ENCODE measurements at places on chromosomes 7 and 10.
A peak's percentile ranks its signal among the peaks of the same experiment; 100 is the strongest.

DNA sequence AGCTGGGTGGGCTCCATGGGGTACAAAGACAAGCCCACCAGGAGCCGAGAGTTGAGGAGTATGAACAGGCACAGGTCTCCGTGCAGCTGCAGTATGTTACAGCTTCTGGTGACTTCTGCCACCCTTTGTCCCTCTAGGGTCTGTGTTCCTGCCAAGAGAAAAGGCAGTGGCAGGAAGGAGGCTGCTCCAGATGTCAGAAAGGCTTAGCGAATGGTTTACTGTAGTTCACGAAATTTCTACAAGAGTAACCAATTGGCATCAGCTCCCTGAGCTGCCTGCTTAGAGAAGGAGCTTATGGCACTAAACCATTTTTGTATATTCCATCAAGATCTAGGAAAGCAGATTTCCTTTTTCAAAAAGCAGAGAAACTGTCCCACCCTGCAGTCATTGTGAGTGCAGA, 48.2 kb upstream of the TMEM72 start:
- DNase-seq, result no peak

DNA sequence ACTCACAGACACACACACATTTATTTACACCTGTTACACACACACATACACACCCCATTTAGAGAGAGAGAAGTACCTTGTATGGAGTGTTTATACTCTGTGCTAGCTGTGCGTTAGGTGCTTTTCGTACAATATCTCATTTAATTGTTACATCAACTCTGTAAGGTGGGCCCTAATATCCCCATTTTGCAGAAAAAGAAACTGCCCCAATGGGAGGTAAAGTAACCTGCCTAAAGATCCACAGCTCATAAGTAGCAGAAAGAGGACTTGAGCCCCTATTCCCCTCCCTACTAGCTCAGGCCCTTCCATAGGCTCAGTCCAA, 23.8 kb upstream of the RBM20 start:
- no peak for DNase-seq

- no peak for DNase-seq
Measured at GRCh38 chr7:47609803-47610452, 28.0 kb upstream of the TNS3 start.

DNA sequence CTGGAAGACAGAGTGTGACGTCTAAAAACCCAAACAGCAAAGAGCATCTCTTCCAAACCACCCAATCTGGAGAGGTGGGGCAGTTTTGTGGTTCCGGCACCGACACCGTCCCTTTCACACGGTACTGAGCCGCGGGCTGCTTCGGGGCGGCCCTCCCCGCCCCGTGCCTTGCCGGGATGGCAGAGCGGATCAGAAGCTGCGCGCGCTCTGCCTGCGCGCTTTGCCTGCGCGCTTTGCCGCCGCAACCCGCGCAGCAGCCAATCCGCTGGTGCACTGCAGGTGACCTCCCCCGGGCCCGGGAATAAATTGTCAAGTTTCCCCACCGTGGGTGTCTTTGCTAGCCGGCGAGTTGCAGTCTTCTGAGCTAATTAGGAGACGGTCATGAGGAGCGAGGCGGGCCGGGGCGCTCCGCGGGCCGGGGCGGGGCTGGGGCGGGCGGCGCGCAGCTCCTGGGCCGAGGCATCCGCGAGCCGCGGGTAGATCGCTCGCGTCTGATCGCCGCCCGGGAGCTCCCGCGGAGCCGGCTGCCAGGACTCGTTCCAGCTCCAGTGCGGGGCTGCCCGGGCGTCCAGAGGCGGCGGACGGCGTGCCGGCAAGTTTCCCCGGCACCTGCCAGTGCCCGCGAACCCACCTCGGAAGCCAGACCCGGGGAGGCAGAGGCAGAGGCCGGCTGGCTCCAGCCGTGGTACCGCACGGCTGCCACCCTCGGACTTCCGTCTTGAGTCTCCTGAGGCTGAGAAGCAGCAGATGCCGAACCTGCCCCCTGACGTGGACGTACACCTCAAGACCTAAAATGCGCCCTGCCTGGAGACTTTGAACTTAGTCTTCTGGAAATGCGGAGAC, 536.0 kb upstream of the GALNT17 start:
- peak; percentile 3 for DNase-seq

DNA sequence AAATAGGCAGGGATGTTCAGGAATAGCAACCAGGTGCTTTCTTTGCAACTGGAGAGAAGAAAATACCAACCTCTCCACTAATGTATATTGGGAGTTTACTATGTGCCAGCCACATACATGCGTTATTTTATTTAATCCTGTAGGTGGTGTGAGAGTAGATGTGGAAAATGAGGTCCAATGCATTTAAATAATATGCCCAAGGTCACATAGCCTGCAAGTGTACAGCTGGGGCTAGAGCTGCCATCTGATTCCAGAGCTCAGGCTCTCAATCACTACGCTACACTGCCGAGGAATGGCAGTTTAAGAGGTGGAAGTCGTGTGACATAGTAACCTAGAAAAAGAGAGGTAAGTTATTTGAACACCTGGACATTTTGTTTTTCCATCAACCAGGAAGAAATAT, 277.0 kb downstream of the EXOC4 start:
- peak; percentile 69 for DNase-seq

- DNase-seq, result no peak
Measured at GRCh38 chr10:29746080-29746797, 111.5 kb upstream of the SVIL start.

DNA sequence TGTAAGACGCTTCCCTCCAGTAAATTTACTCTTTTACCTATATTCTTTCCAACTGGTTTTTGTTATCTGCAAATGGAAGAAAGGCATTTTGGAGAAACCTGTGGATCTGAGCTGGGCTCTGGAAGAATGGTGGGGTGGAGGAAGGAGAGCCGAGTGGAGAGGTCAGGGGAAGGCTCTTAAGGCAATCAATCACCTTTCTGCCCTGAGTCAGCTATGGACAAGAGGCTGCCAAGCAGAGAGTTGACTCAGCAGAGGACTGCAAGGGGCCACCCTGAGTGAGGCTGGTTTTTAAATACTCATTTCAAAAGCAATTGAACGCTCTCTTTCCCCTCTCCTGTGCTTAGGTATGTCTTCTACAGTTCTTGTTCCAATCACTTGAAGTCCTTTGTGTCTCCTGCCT, 81.8 kb downstream of the SPAG6 start:
- no peak for DNase-seq

Data from NCI-H774 (cell line).